Camera-type eye (tissue), 1 donor: ENCODE measurements at places on chromosomes 12 and 14. TPM values are rescaled to one million over a fixed set of nuclear protein-coding genes. Genes with fewer than 3 reads are reported as not detected.

The KLRC4 gene
- not detected for total RNA-seq

The OR6C2 gene
- total RNA-seq = not detected

The CTSG gene
- 3.1 TPM for total RNA-seq

The NFYB gene
- 51.7 TPM for total RNA-seq

The HOXC13 gene
- not detected for total RNA-seq

The UNC79 gene
- total RNA-seq = 13.7 TPM

The SLC5A8 gene
- total RNA-seq = 1.9 TPM

The SLC17A8 gene
- 3.6 TPM for total RNA-seq

The CCDC59 gene
- total RNA-seq = 66.2 TPM

The CLEC4E gene
- not detected for total RNA-seq

The PAX9 gene
- 0.38 TPM for total RNA-seq
